ENCODE measurements at places on chromosomes 5 and 9.

- no peak for DNase-seq
Observed at GRCh38 chr9:18526685-18527084, 52.7 kb downstream of the ADAMTSL1 start.

GRCh38 chr5:57988813-57989212 lies 471.1 kb downstream of the PLK2 start:
- DNase-seq = no peak

GRCh38 chr9:121886759-121887485 lies 206.2 kb downstream of the TTLL11 start:
- DNase-seq = no peak

DNA sequence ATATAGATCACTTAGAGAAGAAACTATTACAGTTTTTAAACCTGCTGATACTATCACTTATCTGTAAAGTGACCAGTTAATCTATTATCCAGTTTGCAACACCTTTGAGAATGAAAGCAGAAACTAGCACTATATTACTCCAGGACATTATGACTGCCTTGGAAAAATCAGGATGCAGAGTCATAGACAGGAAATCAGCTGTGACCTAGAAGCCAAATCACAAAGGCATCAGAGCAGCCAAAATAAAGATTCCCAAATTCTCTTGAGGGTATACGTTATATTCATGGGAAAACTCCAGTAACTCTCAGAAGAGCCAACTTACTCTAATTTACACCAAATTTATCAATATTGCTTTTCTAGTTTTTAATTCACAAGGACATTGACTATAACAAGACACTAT lies 49.9 kb downstream of the CDO1 start:
- DNase-seq = no peak

GRCh38 chr5:170631466-170632195 lies 127.8 kb downstream of the KCNIP1 start:
- no peak for DNase-seq

DNA sequence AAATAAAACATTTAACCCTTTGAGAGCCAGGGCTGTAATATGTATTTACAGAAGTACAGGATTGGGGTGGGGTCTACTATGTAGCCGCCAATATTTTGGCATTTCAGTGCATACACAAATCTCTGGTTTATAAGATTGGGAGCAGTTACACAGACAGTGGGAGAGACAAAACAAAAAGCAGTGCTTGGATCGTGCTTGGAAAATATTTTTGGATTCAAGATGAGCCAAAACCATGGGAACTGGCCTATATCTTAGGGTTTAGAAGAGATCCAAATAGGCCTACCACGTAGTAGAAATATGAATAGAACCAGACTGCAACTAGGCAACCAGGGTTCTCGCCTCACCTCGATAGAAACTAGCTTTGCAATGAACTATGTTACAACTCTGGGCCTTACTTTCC lies 169.6 kb downstream of the SLC12A2 start:
- no peak for DNase-seq

GRCh38 chr9:34744295-34745221 lies 34.6 kb upstream of the CCL21 start:
- no peak for DNase-seq

- DNase-seq = no peak
Observed at GRCh38 chr5:67520161-67520908, 323.7 kb upstream of the CD180 start.

DNA sequence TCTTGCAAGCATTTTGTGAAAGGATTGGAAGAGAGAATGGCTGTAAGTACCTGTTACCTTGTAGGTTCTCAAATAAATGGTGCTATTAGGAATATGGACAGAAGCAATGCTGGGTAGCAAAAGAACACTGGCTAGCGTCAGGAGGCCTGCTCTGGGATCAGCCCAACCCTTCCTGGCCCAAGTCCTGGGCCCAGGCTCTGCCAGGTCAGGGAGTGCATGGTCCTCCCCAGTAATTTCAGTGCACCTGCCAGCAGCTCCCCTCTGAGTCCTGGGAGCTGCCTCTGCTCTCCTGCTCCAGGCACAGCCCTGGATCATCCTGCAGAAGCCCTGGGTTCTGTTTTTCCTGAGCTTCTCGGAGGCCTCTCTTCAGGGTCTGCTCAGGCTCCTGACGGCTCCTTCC lies 89.5 kb upstream of the ARAP3 start:
- DNase-seq = no peak

- no peak for DNase-seq
Observed at GRCh38 chr5:66609615-66610014, 13.4 kb downstream of the MAST4 start.

DNA sequence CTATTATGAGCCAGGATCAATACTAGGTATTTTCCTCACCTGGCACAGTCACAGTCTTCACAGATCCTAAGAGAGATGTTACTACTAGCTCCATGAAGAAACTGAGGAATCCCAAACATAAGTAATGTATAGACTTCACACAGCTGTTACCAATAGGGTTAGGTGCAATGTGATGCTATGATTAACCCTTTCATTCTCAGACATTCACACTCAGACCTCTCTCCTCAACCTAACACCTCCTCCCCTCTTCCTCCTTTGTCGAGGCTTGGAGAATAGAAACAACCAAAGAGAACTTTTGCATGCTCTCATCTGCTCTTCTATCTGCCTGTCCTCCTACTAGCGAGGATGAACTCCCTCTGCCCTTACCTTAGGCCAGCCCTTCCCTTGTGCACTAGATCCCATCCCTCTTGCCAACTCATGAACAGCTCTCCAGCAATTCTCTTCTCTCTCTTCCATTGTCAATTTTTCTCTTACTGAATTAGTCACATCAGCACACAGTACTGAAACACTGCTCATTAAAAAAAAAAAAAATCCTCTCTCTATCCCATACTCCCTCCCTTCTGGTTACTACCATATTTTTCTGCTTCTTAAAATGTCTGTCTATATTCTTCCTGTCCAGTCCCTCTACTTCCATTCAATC lies 47.7 kb downstream of the MAPKAP1 start:
- DNase-seq = no peak

DNA sequence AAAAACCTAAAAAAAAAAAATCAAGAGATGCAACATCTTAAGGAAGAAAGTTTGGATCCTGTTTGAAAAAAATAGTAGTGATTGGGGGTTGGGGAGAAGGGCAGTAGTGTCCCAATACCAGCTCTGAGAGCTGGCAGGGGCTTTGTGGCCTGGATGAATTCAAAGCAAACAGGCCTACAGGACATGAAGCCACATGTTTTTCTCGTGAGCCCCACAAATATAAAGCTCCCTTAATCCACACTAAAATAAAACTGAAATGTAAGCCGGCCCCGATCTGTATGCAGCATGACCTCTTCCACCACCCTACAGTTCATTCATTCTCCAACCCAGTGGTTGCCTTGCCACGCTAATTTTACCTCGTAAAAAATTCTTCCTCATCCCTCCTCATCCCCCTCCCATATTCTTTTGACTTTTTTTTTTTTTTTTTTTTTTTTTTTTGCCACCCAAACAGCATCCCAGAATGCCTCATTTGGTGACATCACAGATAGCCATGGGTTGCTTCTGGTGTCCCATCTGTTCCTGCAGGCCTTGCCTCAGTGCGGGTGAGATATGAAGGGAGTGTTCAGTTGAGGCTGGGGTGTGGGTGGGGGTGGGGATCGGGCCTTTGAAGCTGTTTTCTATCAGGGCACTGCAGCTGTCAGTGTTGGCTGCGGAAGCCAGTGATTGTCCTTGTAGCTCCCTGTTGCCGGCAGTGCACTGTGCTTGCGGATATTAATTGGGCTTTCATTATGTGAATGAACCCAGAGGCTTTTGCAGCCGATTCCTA lies 81.6 kb upstream of the NFIB start:
- no peak for DNase-seq

- no peak for DNase-seq
Observed at GRCh38 chr5:159469496-159470372, 139.4 kb upstream of the IL12B start.

DNA sequence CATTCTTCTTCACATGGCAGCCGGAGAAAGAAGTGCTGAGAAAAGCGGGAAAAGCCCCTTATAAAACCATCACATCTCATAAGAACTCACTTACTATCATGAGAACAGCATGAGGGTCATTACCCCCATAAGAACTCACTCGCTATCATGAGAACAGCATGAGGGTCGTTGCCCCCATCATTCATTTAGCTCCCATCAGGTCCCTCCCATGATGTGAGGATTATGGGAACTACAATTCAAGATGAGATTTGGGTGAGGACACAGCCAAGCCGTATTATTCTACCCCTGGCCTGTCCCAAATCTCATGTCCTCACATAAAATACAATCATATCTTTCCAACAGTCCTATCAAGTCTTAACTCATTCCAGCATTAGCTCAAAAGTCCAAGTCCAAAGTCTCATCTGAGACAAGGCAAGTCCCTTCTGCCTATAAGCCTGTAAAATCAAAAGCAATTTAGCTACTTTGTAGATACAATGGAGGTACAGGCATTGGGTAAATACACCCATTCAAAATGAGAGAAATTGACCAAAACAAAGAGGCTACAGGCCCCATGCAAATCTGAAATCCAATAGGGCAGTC lies 79.1 kb downstream of the MROH2B start:
- no peak for DNase-seq

DNA sequence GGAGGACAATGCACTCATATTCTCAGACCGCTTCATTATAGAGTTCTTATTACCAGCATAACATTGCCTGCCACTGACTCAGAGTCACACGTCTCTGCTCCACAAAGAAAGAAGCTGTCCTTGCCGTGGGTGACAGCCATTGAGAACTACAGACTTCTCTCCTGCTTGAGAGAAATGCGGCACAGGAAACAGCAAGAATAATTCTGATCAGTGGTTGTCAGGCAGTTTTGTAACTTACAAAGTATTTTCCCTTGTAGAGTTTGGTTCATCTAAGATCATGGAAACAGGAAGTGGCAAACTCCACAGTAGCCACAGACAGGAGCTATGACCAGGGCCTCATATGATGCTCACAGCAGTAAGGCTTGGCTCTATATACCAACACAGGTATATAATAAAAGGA lies 47.0 kb downstream of the KCNV2 start:
- no peak for DNase-seq

DNA sequence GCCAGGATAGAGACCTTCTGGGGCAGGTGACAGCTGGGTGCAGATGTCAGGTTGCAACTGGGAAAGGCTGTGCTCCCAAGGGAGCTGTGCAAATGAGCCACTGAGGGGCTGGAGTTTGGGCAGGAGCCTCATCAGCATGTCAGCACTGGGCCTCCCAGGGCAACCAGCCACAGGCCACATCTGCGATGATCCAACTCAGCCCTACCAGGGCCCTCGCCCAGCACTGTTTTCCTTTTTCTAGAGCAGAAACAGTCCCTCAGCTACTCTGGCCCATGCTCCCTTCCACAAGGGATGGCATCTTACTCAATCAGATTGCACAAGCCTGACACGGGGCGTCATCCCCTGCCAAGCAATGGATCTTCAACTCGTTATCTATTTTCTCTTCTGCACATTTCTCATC lies 24.8 kb downstream of the NIPAL4 start:
- no peak for DNase-seq

DNA sequence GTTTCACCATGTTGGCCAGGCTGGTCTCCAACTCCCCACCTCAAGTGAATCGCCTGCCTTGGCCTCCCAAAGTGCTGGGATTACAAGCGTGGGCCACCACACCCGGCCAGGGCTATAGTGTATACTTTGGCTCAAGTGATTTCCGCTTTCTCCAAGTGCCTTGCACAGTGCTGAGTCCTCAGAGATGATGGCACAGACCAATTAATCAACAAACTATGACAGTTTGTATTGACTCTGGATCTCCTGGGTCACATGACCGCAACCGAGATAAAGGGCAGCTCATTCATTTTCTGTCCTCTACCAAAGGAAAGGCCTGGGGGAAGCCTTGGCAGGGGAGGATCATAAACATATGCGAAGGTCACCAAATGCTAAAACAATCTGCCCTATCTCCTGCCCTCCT lies 11.4 kb upstream of the LARP1 start:
- DNase-seq = no peak

GRCh38 chr5:109558952-109559351 lies 130.8 kb upstream of the MAN2A1 start:
- DNase-seq = no peak

GRCh38 chr5:163303718-163304117 lies 133.7 kb upstream of the CCNG1 start:
- DNase-seq = no peak

GRCh38 chr9:2196757-2197156 lies 181.6 kb downstream of the SMARCA2 start:
- DNase-seq = no peak

- no peak for DNase-seq
Observed at GRCh38 chr9:72315510-72316311, 49.3 kb downstream of the ZFAND5 start.

DNA sequence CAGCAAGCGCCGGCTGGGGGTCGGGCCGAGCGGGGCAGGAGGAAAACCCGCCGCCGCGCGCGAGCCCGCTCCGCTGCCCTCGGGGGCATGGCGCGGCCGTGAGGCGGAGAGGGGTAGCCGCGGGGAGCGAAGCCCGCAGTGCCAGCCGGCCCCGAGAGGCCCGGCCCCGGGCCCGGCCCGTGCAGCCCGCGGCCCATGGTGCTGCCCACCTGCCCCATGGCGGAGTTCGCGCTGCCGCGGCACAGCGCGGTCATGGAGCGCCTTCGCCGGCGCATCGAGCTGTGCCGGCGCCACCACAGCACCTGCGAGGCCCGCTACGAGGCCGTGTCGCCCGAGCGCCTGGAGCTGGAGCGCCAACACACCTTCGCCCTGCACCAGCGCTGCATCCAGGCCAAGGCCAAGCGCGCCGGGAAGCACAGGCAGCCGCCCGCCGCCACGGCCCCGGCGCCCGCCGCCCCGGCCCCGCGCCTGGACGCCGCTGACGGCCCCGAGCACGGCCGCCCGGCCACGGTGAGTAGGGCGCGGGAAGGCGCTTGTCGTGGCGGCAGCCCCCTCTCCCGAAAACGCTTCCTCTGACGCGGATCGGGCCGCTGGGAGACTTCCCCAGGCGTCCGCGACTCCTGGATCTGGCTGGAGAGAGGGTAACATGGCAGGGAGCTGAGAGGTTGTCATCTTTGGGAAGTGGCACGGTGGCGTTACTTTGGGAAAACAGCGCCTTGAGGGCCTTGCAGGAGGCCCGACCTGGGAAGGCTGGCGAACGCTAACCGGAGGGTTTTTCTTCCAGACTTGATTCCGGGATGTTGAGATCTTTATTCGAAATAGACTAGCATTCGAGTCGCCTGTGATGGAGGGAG lies 523 bp downstream of the MAML1 start:
- DNase-seq = no peak

DNA sequence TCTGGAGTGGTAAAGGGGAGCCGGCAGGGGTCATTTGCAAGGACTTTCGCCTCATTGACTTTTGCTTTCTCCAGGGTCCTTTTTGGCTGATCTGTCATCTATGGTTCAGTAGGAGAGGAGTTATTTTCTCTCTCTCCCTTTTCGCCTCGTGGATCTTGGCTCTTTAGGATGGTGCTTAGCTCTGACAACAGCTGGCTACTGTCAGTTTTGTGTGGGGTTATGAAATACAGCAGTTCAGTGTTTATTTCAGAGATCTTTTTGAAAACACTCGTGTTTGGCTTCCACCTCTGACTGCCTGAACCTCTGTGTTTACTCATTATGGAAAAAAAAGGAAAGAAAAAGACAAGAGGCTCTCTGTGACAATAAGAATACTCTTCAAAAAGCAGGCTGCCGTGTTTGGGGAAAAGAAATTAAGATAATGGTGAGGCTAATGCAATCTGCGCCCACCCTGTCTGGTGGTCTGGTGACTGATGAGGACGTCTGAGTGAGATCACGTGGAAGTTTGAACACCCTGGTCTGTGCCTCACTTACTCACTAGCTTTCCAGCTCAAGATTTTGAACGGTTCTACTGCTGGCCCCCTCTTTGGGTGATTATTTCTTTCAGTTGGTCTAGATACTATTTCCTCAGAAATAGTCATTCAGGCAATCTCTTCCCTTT lies 567.7 kb downstream of the CAAP1 start:
- DNase-seq = no peak

All from GM18507 (cell line).